ENCODE measurements at places on chromosomes 2 and 18. TPM values are rescaled to one million over a fixed set of nuclear protein-coding genes. Genes with fewer than 3 reads are reported as not detected.

Gene POTEC
- total RNA-seq, result not detected

Gene FRZB
- total RNA-seq, result 2.4 TPM

Gene APLF
- 3.5 TPM for total RNA-seq

Gene ALPI
- total RNA-seq, result not detected

Gene CCDC141
- total RNA-seq, result 12.3 TPM

Gene ST8SIA5
- total RNA-seq, result 7.7 TPM

Gene LRRTM4
- 0.86 TPM for total RNA-seq

Gene ARHGAP15
- total RNA-seq, result 3.1 TPM

- H3K4me3 ChIP-seq, result no peak overlapping the region
- H3K27ac ChIP-seq, result no peak overlapping the region
- DNase-seq, result no peak
- peaks cover 3% of the 10 kb centered on the region for H3K27me3 ChIP-seq
- H3K36me3 ChIP-seq, result no peaks in the 10 kb centered on the region
Observed at GRCh38 chr2:112996635-112997034, 8.6 kb upstream of the IL36A start.

GRCh38 chr2:198374375-198375082, 570.1 kb downstream of the PLCL1 start:
- H3K4me1 ChIP-seq, result no peaks in the 10 kb centered on the region
- H3K27ac ChIP-seq, result no peak overlapping the region
- no peak overlapping the region for H3K4me3 ChIP-seq

DNA sequence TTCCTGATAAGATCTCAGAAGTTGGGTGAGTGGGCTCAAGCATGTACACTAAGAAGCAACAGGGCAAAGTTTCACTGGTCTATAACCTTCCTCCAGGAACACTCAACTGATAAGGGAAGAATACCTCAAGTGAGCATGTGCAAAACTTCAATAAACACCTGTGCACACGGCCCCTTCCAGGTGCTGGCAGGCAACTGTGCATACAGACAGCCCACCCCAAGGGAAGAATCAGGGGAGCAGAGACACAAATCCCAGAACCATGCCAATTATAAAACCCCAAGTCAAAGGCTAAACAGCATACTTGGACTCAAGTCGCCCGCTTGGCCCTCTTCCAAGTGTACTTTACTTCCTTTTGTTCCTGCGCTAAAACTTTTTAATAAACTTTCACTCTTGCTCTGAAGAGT, 85.9 kb upstream of the RTN4 start:
- no peak overlapping the region for H3K27ac ChIP-seq
- no peaks in the 10 kb centered on the region for H3K4me1 ChIP-seq
- H3K27me3 ChIP-seq, result no peaks in the 10 kb centered on the region
- H3K36me3 ChIP-seq, result no peaks in the 10 kb centered on the region

DNA sequence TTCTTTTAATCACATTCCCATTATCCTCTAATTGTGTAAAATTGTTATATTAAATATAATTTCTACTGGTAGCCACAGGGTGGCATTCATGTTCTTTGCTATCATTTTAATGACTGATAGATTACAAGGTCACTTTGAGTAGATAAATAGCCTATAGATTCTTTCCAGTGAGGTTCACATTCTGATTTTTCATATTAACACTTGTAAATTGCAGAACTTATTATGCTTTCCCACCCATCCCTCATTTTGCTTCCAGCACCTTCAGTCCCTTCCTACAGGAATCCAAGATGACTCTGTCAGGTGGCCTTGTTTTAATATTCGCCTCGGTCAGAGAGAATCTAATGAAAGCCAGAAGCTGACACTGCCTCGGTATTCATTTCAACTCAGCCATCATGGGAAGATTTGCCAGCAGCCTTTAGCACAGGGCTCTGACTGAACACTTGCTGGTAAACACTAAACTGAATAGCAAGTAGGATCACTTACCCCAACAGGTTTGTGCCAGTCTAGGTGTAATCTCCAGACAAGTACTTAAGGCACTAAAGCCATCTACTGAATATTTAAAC, 101.2 kb upstream of the FSHR start:
- no peak overlapping the region for H3K4me3 ChIP-seq
- H3K36me3 ChIP-seq, result no peaks in the 10 kb centered on the region
- H3K4me1 ChIP-seq, result no peaks in the 10 kb centered on the region
- no peak for DNase-seq

- no peaks in the 10 kb centered on the region for H3K36me3 ChIP-seq
- peaks cover 4% of the 10 kb centered on the region for H3K27me3 ChIP-seq
- H3K27ac ChIP-seq, result peak overlapping the region; percentile 78
- peak overlapping the region; percentile 88 for H3K4me3 ChIP-seq
- no peak for DNase-seq
Observed at GRCh38 chr2:24046599-24046929, 627 bp downstream of the WDCP start.

DNA sequence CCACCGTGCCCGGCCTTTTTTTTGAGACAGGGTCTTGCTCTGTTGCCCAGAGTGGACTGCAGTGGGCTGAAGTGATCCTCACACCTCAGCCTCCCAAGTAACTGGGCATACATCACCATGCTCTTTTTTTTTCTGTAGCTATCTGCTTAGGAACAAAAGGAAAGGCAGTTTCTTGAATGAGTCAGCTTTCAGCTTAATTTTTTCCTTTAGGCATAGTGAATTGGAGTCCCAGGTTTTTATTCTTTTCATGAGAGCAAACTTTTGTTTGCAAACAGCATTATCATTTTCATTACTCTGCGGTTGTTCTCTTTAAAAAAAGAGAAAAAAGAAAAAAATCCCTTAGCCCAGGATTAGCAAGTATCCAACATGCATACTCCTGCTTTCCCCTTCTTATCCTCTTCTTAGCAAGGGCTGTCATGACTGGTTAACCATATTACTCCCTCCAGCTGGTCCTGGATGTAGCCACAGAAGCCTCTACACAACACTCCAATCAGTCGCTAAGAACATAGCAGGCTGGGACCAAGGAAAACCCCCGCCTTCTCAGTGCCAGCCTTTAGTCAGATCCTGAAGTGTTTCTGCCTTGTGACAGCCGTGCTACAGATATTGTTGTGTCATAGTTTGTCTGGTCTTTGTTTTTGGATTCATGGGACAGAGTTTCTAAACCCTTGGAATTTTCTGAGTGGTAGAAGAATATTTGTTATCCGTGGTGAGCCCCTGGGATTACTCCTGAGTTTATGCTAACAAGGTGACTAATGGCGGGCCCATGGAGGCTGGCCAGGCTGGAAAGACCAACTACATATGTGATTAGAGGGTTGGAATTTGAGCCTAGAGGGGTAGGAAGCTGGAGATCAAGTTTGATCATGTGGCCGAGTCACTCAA, 23.3 kb upstream of the ST3GAL5 start:
- peaks cover 6% of the 10 kb centered on the region for H3K4me1 ChIP-seq
- H3K27me3 ChIP-seq, result no peaks in the 10 kb centered on the region
- no peaks in the 10 kb centered on the region for H3K36me3 ChIP-seq
- H3K27ac ChIP-seq, result peak overlapping the region; percentile 33
- DNase-seq, result no peak
- no peak overlapping the region for H3K4me3 ChIP-seq

DNA sequence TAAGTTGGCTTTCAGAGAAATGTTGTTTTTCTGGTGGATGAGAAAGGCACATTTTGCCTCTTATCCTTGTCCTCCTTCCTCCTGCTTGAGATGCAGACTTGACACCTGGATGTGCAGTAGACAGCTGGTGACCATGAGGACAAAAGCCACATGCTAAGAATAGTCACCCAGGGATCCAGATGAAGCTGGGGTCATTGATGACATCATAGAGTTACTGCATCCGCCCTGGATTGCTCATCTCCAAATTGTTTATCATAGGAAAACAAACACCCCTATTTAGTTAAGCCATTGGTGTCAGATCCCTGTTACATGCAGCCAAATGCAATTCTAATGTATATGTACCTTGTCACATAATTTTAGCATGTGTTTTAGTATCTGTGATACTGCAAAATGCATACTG, 16.3 kb upstream of the SLC1A4 start:
- H3K36me3 ChIP-seq, result no peaks in the 10 kb centered on the region
- peak overlapping the region; percentile 91 for H3K27ac ChIP-seq
- H3K27me3 ChIP-seq, result no peaks in the 10 kb centered on the region

GRCh38 chr2:17756668-17757067, 2.7 kb downstream of the GEN1 start:
- no peak overlapping the region for H3K27ac ChIP-seq
- no peak overlapping the region for H3K4me3 ChIP-seq
- H3K4me1 ChIP-seq, result peaks cover 18% of the 10 kb centered on the region
- DNase-seq, result no peak
- no peaks in the 10 kb centered on the region for H3K27me3 ChIP-seq
- H3K36me3 ChIP-seq, result no peaks in the 10 kb centered on the region

GRCh38 chr2:26968001-26968400, 2.4 kb upstream of the MAPRE3 start:
- no peaks in the 10 kb centered on the region for H3K27me3 ChIP-seq
- no peak for DNase-seq
- no peak overlapping the region for H3K27ac ChIP-seq
- no peaks in the 10 kb centered on the region for H3K36me3 ChIP-seq
- H3K4me3 ChIP-seq, result no peak overlapping the region
- peaks cover 18% of the 10 kb centered on the region for H3K4me1 ChIP-seq

DNA sequence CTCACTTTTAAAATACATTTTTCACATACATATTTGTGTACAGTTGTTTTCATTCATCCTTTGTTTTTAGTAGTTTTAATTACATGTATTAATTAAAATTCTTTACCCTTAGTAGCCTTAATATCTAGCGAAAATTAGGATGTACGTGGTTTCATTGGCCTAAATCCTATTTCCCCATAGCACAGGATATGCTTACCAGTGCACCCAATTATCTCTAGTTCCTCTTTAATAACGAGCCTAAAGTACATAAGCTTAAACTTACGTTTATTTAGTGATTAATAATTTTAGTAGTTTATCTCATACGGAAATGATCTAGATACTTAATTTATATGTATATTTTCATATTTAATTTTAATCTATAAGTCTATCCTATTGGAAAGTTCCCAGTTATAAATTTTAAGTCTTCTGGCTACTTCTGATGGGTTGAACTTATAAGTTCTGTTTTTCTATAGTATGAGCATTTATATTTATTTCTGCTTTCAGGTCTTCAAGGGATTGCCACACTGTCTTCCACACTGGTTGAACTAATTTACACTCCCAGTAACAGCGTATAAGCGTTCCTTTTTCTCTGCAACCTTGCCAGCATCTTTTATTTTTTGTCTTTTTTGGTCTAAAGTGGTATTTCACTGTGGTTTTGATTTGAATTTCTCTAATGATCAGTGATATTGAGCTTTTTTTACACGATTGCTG, 21.4 kb upstream of the RUFY4 start:
- no peaks in the 10 kb centered on the region for H3K27me3 ChIP-seq
- H3K4me1 ChIP-seq, result no peaks in the 10 kb centered on the region
- H3K36me3 ChIP-seq, result no peaks in the 10 kb centered on the region
- no peak for DNase-seq

- no peak overlapping the region for H3K27ac ChIP-seq
- DNase-seq, result no peak
- no peaks in the 10 kb centered on the region for H3K36me3 ChIP-seq
- H3K4me1 ChIP-seq, result no peaks in the 10 kb centered on the region
- H3K4me3 ChIP-seq, result no peak overlapping the region
Observed at GRCh38 chr2:19124135-19124534, 234.3 kb downstream of the OSR1 start.

DNA sequence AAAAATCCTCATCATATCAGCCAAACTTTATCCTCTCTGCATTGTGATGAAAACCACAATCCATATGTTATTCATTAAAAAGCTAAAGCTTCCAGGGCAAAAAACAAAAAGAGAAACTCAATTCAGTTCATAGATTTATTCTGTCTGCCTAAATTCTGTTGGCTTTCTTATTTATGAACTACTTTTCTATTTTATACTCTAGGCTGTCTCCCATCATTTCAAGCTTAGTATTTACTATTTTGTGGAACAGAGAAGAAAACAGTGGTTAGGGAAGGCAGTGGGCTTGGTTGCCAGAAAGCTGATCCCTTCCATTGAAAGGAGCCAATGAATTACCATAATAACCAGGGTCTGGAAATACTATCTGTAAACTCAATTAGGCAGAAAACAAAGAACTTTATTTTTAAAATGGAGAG, 71.8 kb downstream of the RAPH1 start:
- H3K36me3 ChIP-seq, result peaks cover 45% of the 10 kb centered on the region
- H3K4me1 ChIP-seq, result no peaks in the 10 kb centered on the region
- no peak for DNase-seq
- no peak overlapping the region for H3K4me3 ChIP-seq
